ENCODE measurements at places on chromosomes 6 and 20.

GRCh38 chr20:9375221-9375681, 139.1 kb upstream of the LAMP5 start:
- DNase-seq: no peak

DNA sequence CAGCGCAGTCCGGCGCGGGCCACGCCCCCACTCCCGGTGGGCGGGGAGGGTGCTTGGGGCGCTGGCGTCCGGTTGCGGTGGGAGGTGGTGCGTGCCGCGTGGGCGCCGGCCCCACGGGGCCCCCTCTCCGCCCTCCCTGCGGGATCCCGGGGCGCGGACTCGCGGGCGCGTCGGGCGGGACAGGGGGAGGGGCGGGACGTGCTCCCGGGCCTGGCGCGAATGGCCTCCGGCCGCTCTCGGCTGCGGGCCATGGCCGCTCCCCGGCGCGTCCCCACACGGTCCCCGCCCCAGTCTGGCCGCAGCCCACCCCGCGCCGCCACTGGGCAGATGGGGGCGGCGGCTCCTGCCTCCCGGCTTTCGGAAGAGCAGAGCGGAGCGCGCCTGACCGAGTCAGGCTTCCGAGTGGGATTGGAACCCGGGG, 771 bp upstream of the PPP1R3G start:
- peak; percentile 64 for DNase-seq

GRCh38 chr20:56411759-56412472, at the start of gene CASS4:
Gene CASS4, plus strand, starts transcription at chr20:56412260. Its CDS starts 199 bp downstream, at chr20:56412459.
- no peak for DNase-seq

DNA sequence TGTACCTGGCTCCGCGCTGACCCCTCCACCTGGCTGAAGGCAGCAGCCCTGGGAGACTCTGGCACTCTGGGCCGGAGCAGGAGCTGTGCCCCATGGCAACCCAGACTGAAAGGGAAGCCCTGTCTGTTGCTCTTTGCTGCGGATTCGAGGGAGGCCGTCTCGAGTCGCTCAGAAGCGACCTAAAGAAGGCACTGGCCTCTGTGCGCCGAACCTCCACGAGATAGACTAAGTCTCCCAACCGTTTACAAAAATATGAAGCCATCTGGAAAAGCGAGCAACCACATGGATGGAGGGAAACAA, 10.5 kb upstream of the TBX18 start:
- no peak for DNase-seq

Data from left colon (tissue), 2 donors.